HCEC 1CT (cell line): ENCODE measurements at places on chromosomes 1 and 21.
A peak's percentile ranks its signal among the peaks of the same experiment; 100 is the strongest.

GRCh38 chr1:7006996-7007871 lies 222.0 kb downstream of the CAMTA1 start:
- DNase-seq: no peak

DNA sequence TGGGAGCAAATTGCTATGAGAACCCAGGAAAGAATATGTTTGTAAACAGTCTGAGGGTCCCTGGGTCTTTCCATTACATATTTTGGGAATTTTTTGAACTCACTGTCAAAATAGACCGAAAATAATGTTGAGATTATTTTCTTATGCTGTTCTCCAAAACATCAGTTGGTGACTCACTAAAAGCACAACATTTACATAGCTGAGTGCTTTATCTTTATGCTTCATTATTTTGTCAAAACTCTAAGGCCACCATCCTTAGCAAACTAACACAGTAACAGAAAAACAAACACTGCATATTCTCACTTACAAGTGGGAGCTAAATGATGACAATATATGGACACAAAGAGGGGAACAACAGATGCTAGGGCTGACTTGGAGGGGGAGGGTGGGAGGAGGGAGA lies 459.3 kb downstream of the ADGRL2 start:
- DNase-seq: no peak

- DNase-seq: no peak
These were observed at the start of gene MIXL1 for GRCh38 chr1:226223157-226223785. TSS of gene MIXL1 (plus strand) at chr1:226223664. CDS start at chr1:226223682, 18 bp downstream.

GRCh38 chr1:160018900-160019299 lies 12.9 kb downstream of the PIGM start:
- peak; percentile 56 for DNase-seq

- DNase-seq: peak; percentile 84
These were observed 27.8 kb downstream of the OSBPL9 start for GRCh38 chr1:51644533-51645197.

- no peak for DNase-seq
These were observed 147.9 kb downstream of the MAGI3 start for GRCh38 chr1:113538225-113538624.

DNA sequence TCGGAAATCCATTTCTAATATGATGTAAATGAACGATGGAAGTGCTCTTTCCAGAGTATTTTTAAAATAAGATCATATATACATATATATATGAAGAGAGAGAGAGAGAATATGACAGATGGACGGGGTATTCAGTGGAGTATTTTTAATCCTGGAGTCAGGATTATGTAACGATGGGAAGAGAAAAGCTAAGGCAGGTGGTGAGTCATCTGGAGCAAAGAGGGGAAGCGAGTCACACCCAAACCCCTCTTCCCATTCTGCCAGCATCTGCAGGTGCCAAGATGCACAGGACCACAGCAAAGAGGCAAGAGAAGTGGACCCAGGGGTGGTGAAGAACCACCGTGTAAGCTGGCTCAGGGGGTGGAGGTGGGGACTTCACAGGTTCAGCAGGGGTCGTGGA lies 102.7 kb upstream of the GRIK3 start:
- no peak for DNase-seq

GRCh38 chr21:36149788-36150711 lies 6.6 kb upstream of the DOP1B start:
- DNase-seq: peak; percentile 36

DNA sequence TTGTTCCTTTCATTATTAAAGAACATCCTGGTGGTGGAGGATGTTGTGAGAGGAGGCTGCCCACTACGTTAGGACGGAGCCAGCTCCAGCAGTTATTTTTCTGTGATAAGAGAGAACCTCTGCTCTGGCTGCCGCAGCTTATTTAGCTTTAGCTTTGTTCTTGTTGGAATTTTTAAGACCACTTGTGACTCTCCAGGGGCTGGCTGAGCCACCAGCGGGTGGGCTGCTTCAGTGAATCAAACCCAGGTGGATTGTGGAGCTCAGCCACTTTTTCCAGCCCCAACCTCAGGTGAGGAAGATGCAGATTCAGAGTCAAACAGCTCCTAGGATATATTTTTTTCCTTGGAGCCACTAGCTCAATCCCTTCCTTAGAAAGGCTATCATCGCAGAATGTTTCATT lies 83.1 kb upstream of the CTTNBP2NL start:
- no peak for DNase-seq

DNA sequence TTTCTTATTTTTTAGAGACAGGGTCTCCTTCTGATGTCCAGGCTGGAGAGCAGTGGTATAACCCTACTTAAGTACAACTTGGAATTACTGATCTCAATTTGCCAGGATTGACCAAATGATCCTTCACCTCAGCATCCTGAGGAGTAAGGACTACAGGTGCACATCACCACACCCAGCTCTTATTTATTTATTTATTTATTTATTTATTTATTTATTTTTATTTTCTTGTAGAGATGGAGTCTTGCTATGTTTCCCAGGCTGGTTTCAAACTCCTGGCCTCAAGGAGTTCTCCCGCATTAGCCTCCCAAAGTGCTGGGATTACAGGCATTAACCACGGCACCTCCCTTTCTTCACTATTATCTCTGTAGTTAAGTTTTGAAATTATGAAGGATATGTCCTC lies 117.5 kb upstream of the NEGR1 start:
- no peak for DNase-seq

DNA sequence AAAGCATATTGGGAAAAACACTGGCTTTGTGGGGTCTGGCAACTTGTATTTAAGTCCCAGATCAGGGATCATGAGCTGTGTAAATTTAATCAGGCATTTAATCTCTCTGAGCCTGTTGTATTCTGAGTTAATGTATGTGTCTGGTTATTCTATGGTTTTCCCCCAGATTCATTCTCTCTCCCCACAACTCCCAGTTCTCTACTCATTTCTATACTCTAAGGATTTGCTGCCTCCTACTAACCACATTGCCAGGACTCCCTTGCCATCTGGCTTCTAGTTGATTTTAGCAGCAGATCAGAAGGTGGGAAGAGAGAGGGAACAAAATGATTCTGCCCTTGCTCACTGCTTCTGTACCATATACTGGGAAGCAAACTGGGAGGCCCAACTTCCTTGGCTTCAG lies 31.4 kb upstream of the S1PR1 start:
- DNase-seq: no peak

DNA sequence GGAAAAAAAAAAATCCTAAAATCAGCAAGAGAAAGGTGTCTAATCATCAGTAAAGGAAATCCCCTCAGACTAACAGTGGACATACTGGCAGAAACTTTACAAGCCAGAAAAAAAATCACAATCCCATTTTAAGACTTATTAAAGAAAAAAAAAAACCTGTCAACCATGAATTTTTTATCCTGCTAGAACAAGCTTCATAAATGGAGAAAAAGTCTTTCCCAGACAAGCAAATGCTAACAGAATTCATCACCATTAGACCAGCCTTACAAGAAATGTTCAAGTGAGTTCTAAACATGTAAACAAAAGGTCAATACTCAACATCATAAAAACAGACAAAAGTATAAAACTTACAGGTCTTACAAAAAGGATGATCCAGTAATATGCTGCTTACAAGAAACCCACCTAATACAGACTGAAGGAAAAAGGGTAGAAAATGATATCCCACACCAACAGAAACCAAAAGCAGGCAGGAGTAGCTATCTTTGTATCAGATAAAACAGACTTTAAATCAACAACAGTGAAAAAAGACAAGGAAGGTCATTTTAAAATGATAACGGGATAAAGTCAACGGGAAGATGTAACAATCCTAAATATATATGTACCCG lies 129.6 kb downstream of the EVI5 start:
- DNase-seq: no peak

GRCh38 chr21:36470294-36470693 lies 9.6 kb downstream of the CLDN14 start:
- no peak for DNase-seq
